GM18507 (cell line): ENCODE measurements at places on chromosomes 7 and 10.
A peak's percentile ranks its signal among the peaks of the same experiment; 100 is the strongest.

- no peak for DNase-seq
These were observed 130.1 kb downstream of the ELMO1 start for GRCh38 chr7:37318541-37318940.

DNA sequence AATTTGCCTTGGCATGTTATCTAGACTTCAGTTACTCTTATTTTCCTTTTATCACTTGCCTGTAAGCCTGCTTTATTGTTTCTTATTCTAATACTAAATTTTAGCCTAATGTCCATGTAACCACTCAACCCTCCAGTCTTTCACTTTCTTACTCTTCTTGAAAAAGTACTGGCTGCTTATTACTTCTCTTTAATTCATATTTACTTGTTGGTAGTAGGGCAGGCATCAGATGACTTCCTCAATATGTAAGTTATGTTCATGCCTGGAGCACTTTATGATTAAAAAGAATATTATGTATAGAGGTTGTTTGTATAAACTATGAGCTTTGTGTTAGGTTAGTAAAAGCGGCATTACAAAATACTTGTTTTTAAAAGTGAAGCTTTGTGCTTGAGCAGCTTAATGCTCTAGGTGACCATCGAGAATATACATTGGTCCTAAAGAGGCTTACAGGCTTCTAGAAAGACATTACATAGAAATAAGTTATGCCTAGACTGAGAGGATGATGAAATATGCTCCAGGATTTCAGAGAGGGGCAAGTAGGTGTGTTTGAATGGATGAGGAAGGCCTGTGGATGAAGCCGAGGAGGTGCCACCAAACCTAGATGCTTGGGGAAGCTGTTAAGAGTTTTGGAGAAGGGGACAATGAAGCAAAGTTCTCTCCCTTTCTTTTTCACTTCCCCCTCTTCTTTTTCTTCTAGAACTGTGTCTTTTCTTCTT, 207.1 kb upstream of the HDAC9 start:
- no peak for DNase-seq

DNA sequence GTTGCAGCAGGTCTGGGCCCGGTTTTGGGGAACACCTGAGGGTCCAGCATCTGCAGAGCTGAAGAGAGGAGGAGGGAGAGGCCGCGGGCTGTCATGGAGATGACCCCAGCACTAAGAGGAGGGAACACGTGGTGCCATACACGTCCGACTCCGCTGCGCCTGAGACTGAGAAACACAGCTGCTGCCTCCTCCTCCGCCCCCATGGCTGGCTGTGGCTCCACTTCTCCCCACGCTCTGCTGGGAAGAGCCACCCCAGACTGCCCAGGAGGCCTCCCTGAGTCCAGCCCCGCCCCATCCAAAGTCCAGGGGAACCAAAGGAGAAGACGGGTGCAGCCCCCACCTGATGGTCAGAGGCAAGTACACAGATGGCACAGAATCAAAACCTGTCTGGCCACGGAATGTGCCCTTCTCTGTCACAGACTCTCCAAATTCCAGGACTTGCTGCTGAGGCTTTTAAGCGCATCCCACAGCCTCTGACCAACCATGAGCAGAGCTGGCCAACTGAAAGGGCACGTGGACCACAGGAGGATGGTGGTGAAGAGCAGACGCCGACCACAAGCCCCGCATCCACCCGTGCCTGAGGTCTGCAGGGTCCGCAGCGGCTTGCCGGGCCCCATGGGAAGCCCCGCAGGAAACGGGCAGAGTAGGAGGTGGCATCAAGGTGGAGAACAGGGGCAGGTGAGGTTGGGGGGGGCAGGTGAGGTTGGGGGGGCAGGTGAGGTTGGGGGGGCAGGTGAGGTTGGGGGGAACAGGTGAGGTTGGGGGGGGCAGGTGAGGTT, 24.0 kb downstream of the STK32C start:
- DNase-seq: no peak

- DNase-seq: no peak
These were observed 116.7 kb downstream of the VIPR2 start for GRCh38 chr7:159027789-159028507.

GRCh38 chr10:63416376-63416775, 49.4 kb downstream of the JMJD1C start:
- DNase-seq: no peak

DNA sequence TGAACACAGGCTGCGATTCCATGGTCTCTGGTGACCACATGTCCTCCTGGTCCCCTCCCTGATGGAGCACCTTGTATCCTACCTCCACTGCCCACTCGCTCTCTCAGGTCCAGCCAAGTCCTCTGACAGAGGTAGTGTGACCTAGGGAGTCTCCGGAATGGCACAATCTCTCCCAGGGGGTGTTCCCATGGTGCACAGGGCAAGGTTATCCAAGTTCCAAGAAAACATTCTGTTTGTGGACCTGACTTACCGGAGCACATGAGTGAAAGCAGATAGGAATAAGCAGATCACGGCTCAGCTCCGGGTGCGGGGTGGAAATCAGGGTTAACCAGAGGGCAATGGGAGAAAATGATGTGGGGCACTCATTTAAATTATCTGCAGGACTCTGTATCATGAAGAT, 45.8 kb upstream of the INSIG1 start:
- no peak for DNase-seq

GRCh38 chr10:37222046-37222445, 96.6 kb downstream of the ANKRD30A start:
- no peak for DNase-seq

DNA sequence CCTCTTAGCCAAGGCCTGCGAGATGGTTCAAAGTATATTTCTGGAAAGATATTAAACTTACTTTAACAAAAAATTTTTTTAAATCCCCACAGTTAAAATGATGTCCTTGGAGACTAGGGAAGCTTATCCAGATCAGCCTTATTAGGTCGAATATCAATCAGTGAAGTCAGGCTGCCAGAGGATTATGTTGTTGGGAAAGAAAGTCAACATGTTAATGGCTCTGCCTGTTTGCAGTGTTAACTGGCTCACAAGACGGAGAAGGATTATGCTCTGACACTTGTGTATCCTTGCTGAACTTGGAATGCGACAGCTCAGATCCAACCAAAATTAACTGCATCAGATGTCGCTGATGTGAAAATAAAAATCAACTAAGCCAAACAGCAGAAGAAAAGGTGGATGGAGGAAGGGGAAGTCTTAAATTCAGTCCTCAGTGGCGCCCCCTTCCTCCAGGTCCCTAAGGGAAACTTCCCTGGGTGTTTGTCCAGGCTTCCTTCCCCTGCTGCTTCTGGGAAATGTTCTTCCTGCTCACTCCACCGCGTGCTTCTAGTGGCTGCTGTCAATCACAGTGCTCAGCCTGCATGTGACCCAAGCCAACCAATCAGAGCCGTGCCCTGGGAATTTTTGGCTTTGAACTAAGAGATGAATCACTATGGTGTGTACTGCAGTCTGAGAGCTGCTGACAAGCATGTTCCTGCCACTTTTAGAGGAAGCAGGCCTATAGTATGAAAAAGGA, 690.4 kb upstream of the NRP1 start:
- no peak for DNase-seq

- no peak for DNase-seq
These were observed 61.9 kb downstream of the TES start for GRCh38 chr7:116271963-116272886.

- DNase-seq: no peak
These were observed 24.1 kb downstream of the SSMEM1 start for GRCh38 chr7:130231792-130232191.

DNA sequence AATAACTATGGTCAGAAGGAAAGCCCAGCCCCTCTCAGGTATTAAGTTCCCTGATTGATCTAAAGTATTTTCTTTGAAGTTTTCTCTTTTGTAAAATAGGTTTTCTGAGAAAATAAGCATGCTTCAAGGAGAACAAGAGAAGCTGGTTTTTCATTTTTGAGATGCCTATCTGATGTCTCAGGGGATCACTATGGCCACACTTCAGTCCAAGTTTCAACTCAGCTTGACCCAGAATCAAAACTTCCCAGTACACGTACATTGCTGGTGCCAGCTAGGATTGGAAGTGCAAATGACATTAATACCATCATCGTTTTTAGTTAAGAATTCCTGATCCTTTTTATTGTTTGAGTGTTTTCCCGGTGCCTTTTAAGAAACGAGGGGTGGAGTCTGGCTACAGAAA, 7.2 kb downstream of the ITIH5 start:
- DNase-seq: no peak

DNA sequence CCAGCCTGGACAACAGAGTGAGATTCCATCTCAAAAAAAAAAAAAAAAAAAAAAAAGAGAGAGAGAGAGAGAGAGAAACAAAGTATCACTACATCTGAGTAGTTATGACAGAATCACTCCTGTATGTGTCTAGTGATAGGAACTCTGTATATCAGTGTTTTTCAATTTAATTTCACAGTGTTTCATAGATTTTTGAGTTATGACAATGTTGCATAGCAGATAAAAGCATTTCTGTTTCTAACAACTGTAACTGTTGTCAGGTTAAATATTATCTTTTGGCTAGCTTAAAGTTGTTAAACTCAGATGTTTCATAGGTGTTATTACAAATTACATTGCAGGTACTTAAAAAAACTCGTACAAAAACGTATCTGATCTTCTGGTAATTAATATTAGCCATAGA, 60.3 kb downstream of the PLXDC2 start:
- no peak for DNase-seq

DNA sequence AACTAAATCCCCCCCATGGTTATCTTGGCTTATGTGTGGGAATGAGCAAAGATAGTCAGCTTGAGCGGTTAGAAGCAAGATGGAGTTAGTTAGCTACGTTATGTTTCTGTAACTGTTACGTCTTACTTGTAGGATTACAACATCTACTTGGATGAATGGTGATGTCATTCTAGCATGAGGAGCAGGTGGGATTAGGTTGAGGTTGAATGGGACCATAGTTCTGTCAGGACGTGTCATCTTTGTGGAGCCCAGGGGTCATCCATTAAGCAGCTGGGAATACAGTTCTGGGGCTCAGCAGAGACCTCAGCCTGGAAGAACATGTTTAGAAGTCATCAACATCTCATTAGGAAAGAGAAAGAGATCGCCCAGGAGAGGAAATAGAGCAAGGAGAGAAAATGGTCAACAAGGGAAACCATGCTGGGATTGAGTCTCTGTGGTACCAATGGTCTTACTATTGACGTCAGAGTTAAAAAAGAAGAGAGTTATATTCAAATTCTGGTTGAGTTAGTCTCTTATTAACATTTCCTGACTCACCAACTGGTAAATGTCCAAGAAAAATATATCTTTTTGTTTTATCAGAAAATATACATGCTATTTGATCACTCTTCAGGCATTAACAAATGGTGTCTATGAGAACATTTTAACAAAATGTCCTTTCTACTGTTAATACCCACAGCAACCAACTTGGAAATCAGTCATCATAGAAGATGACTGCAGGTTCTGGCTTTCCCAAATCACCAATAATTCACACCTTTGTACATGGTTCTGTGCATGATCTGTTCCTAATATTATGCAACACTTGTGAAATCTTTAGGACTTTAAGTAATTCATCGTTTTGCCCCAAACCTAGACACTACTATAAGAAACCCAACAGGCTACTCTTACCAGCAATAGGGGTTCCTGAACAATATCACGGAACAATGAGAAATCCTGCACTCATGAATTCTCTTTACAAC, 96.9 kb downstream of the KIAA1217 start:
- no peak for DNase-seq

GRCh38 chr7:29077854-29078253, 68.5 kb downstream of the CPVL start:
- DNase-seq: no peak

DNA sequence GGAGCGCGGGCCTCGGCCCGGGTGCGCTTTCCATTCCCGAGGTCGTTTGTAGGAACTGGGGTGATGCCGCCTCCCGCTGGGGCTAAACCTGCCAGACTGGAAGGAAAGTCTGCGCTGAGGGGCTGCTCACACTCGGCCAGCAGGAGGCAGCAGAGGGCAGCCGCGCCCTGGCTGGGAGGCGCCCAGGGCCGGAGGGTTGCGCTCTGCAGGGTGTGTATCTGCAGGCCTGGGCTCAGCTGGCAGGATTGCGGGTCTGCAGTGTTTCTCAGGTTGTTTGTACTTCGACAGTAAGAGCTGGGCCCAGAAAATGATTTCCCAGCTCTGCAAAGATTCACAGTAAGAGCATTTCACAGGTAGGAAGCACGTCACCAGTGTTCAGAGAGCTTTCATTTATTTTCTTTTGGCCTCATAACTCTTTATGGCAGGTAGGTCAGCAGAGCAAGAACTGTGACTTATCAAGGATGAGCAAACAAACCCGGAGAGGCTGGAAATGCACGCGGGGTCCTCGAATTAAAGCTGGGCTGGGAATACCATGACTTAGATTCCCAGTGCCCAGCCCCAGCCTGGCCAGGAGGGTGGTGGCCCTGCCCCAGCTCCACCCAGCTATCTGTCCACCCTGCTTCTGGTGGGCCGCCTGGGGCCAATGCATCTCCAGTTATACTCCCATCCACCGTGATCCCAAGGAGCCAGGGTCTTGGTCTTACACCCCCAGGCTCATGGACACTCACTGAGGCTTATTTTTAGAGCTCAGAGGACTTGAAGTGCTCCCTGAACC, 15.2 kb upstream of the PPP2R2D start:
- DNase-seq: peak; percentile 54

DNA sequence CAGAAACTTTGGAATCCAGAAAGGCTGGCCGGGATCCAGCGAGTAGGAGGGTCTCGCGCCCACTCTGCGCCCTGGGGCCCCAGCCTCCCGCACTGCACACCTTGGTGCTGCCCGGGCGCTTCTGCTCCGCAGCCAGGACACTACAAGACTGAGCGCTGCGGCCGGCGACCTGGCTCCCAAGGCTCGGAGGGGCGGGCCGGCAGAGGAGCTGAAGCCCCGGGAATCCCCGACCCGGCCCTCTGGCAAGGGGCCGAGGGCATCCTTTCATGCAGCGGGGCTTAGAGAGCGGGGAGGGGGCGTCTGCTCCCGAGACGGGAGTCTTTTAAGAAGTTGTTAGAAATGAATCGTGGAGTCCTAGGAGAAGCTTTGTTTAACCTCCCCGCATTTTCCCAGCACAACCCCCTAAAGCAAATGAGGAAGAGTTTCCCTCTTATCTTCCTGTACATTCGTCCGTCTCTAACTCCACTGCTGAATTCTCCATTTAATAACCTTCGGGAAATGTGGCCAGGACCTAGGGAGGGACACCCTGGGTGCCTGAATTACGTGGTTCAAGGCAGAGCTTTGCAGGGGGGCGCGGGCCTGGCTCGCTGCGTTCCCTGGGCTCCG, 1.1 kb downstream of the VWC2 start:
- no peak for DNase-seq

- DNase-seq: no peak
These were observed 46.3 kb downstream of the PITRM1 start for GRCh38 chr10:3126249-3126648.

DNA sequence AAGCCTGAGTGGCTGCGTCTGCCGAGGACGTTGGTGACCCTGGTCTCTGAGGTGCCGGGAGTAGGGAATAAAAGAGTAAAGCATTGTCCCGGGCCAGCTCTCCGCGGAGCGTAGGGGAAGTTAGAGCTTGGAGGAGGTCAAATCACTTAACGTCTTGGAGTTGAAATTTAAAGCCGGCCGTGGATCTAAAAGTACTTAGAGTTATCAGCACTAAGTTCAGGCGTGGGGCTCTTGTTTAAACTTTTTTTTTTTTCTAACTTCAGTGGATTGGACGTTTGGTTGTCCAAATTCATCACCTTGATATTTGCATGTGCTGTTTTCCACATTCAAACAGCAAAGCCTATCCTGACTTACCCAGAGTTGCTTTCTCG, 700 bp downstream of the NIPSNAP2 start:
- DNase-seq: no peak

- DNase-seq: no peak
These were observed 24.0 kb upstream of the PCGF5 start for GRCh38 chr10:91196268-91197048.
